ENCODE measurements at places on chromosomes 5 and 9.

- DNase-seq = no peak
Measured at GRCh38 chr9:69760278-69760610, 433 bp upstream of the PTAR1 start.

GRCh38 chr5:52870448-52870847, 82.7 kb downstream of the ITGA1 start:
- DNase-seq = peak; percentile 72

DNA sequence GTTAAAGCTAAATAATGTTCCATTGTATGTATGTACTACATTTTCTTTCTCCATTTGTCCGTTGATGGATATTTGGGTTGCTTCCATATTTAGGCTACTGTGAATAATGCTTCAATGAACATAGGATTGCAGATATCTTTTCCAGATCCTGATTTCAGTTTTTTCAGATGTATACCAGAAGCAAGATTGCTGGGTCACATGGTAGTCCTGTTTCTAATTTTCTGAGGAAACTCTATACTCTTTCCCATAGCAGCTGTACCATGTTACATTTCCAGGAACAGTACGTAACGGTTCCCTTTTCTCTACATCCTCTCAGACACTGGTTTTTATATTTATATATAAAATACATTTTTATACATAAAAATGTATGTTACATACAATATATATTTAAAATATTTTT, 121.8 kb downstream of the GCNT1 start:
- no peak for DNase-seq

DNA sequence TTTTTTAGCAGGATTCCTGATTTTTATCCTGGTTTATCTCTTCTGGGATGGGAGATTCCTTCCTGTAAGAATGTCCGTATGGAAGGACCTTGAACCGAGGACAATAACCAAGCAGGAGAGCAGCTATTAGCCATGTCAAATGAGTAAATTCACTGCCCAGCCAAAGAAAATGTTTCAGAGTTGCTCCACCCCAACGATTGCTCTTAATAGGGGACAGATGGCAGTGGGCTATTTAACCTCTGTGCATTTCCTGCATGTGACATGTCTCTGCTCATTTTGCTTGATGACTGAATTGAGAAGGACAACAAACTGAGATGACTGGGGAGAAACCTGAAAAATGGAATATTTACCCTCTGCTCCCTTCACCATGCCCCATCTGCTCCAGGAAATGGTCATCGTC, 479.9 kb upstream of the ZNF462 start:
- no peak for DNase-seq

DNA sequence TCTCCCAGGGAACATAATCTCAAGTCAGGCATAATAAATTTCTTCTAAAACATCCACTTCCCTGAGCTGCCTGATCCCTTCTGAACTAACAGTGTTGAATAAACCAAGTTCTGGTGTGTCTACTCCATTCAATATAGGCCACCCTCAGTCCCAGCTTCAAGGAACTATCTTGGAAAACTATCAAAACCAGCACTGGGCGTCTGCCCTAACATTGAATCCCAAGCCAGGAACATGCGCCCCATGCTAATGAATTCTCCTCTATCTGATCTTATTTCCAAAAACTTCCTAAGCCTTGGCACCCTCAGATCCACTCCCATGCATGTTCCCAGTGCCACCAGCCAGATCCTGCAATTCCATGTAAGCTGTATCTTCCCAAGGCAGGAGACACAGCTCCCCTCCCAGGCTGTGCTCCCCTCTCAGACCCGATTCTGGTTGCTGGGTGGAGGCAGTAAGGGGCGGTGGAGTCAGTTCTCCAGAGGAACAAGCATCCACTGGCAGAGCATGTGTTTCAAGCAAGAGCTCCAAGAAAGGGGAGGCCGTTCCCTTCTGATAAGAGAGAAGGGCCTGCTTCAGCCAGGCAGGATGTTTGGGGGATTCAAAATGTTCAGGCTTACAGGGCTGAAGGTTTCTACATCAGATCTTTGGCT, 13.1 kb upstream of the FOXI1 start:
- DNase-seq = no peak

GRCh38 chr9:113945784-113946183, 69.7 kb downstream of the ZNF618 start:
- no peak for DNase-seq

DNA sequence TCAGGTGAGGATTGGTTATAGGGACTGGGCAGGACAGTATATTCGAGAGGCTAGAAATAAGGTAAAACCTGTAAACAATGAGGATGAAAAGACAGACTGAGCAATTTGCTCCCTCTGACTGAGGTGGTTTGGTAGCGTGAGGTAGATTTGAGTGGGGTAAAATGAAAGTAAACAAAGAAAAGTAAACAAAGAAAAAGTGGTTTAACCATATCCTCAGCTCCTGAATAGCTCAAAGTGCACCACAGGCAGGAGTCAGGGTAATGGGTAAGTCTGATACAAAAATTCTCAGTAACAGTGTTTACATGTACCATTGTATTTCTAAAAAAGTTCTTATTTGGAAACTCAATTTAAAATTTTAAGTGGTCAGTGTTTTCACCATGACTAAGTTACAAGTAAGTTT, 203.1 kb upstream of the ARRDC3 start:
- DNase-seq = no peak

DNA sequence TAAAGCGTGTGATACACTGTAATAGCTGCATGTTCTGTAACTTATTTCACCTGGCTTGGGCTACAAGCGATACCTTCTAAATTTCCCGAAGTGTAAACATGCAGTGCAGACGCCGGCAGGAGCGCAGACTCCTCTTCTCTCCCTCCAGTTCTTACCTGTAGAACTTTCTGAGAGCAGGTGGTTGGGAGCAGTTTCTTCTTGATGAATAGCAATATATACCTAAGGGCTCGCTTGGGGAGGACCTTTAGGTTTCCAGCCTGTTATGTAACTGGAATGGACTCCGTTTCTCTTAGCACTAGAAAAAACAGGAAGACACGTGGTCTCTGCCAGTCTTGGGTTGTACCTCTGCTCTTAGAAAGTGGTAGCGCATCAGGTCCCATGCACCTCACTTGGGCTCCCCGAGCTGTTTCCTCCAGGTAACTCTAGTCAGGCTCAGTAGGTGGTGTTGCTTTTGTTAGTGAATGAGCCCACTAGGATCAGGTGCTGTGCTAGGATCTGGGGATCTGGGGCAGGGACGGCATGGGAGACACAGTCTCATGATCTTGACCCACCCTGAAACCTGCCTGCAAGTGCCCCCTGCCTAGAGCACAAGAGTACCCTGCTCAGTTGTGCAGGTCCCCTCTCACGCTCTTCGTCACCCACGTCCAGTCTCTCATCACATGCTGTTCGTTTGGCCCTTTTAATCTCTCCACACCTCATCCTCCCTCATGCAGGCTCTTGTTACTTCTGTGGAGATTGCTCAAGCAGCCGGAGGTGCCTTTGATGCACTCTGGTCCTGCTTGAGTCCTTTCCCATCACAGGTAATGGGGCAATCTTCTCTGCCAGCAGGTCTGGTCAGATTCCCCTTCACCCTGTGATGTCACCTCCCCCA, 2.8 kb downstream of the TENT4A start:
- DNase-seq = no peak

DNA sequence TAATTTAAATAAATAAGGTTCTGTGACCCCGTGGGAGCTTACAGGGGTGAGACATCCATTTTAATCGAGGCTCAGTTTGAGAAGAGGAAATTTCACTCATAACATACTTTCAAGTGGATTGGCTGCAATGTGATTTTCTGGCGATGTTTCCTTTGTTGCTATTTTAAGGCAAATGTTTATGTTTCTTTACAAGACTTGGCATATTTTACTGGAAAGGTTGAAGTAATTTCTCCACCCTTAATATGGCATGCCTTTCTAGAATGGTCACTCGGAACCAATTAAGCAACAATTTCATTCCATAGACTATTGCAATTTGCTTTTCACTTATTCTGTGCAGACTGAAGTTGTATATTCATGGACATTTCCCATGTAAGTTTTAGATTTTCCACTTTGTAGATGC, 438.0 kb upstream of the WWC1 start:
- no peak for DNase-seq

DNA sequence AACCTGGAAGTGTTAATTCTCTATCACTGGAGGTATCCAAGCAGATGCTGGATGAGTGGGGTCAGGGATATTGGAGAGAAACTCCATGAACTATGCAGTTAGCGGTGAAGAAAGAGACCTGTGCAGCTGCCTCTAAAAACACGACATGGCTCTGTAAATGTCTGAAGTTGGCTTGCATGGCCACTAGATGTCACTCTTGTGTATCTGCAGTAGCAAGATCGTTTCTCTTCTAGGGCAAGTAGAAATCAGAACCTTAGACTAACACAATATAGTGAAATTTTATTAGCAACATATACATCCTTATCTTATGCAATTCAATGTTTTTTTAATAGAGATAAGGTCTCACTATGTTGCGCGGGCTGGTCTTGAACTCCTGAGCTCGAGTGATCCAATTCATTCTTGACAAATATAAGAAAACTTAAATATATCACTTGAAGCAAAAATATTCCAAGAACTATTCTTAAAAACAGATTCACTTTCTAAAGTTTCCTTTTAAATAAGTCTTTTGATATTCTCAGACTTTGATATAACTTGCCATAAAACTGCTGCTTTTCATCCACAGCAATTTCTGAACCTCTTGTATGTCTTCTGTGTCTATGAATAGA, 2.9 kb downstream of the OR2S2 start:
- peak; percentile 85 for DNase-seq

GRCh38 chr5:79413112-79413511, 100.8 kb downstream of the HOMER1 start:
- no peak for DNase-seq

GRCh38 chr5:2303431-2304100, 420.8 kb upstream of the IRX4 start:
- DNase-seq = no peak

- peak; percentile 25 for DNase-seq
Measured at GRCh38 chr9:18473652-18474279, at the start of gene ADAMTSL1. ADAMTSL1 (plus strand) TSS chr9:18474153; CDS start chr9:18474233, 80 bp downstream.

DNA sequence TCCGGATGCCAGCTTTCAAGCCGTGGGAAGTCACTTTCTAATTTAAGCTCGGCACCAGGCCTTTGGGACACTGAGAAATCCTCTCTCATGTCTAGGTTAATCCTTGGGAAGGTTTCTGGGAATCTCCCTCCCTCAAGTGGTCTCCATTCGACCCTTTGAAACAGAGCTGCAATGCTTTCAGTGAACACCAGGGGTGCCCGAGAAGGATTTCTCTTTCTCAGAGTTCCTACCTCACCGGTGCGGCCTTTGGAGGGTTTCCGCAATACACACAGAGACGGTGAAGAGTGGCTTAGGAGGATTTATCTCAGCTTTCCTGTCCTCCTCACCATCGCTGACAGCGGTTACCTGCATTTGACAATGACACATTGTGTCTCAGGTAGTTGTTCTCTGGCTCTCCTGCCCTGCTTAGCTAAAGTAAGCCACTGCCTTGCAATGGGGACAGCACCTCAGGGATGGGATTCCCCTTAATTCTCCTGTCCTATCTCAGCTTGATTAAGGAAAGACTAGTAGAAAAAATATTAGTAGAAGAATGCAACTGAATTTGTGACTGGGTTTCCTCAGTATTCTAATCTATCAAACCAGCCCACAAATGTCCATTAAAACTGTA, 180.6 kb downstream of the GABRG2 start:
- no peak for DNase-seq

GRCh38 chr9:129136446-129137035, 25.3 kb downstream of the PTPA start:
- DNase-seq = no peak

DNA sequence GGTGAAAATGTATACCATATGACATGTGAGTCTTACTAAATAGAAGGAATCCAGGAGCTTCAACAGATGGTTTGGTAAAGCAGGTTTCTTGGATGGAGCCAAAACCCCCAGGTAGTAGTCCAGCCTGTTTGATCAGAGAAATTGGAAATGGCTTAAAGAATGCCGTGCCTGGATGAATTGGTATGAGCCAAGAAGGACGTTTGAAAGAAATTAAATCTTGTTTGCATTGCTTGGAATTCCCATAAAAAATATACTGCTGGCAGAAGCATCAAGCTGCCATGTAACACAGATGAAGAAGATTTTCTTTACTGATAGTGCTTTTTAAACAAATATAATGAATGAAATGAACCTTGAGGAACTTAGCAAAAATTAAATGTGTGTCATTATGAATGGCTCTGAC, 176.3 kb downstream of the NPR3 start:
- DNase-seq = no peak

GRCh38 chr9:123324767-123325183, 31.2 kb upstream of the CRB2 start:
- no peak for DNase-seq

DNA sequence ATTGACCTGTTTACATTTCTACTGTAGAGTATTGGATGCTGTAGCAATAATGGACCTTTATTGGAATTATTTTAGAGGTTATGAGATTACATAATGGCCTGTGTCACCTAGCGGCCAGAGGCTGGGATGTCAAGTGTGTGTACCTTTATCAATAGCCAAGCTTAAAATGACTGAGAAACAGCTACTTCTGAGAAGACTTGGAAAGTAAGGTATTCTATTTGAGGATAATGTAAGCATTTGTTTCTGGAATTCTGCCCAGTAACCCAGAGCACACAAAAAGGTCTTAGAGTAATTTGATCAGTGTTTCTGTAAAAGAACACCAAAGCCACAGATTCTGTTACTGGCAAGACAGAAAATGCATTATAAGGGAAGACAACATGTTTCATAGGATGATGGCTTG, 116.8 kb downstream of the MACIR start:
- DNase-seq = no peak

GRCh38 chr9:16052757-16053530, 500.1 kb downstream of the CCDC171 start:
- DNase-seq = no peak

DNA sequence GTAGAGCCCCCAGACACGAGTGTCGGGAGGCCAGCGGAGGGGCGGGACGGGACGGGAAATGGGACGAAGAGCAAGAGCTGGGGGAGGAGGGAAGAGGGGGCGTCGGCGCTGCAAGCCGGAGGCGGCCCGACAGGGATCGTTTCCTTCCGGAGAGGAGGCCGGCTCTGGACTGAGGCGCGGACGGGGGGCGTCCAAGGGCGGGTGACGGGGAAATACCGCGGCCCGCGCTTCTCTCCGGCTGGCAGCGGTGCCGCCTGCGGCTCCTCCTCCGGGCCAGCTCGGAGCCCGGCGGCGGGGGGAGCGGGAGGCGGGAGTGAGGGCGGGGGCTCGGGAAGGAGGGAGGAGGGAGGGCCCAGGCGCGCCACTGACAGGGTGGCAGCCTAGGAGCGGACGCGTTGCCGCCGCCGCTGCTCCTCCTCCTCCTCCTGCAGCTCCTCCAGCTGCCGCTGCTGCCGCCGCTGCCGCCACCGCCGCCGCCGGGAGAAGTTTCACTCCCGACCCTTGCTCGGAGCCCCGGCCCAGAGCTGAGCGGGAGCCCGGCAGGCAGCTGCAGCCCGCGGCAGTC, at the start of gene CHSY3:
CHSY3 (plus strand) TSS at position 364 of the 565 bp plus-strand sequence.
- DNase-seq = peak; percentile 55

DNA sequence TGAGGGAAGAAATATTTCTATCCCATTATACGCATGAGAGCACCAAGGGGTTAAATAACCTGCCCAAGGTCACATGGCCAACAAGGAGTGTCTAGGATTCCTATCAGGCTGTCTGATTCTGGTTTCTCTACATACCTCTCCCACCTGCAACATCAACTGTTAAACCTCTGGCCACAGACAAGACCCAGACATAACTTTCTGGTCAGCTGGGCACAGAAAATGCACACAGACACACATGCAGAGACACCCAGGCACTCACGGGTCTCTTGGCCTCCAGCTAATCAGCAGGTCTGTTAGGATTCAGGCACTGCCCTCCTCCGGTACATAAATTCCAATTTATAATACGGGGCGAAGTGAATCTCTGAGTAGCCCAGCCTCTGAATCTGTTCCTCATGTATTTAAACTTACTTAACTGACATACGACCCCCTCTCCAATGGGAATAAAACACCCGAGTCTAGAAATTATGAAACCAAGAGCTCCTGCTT, 1.5 kb downstream of the SEPTIN8 start:
- peak; percentile 96 for DNase-seq

- no peak for DNase-seq
Measured at GRCh38 chr5:176948458-176948857, 49.3 kb upstream of the HK3 start.

Data from kidney glomerular epithelial cell (primary cell).